ENCODE measurements at places on chromosomes 6 and 20.

- DNase-seq, result no peak
Observed at GRCh38 chr20:41293269-41294037, 24.1 kb downstream of the ZHX3 start.

GRCh38 chr20:62925076-62925419, 1.3 kb downstream of the DIDO1 start:
- DNase-seq, result no peak

DNA sequence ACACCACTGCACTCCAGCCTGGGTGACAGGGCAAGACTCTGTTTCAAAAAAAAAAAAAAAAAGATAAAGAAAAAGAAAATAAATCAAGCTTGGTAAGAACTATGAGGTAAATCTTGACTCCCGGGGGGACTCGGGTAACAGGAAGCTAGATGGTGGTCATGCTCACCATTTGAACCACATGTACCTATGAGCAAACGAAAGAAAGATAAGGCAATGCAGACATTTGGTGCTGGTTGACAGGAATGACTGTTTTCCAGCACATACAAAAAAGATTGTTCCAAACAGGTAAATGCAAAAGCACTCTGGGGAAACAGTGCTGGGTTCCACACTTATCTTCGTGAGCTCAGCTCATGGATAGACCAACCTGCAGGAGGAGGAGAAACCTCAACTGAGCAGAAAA, 22.8 kb upstream of the PTPN1 start:
- no peak for DNase-seq

DNA sequence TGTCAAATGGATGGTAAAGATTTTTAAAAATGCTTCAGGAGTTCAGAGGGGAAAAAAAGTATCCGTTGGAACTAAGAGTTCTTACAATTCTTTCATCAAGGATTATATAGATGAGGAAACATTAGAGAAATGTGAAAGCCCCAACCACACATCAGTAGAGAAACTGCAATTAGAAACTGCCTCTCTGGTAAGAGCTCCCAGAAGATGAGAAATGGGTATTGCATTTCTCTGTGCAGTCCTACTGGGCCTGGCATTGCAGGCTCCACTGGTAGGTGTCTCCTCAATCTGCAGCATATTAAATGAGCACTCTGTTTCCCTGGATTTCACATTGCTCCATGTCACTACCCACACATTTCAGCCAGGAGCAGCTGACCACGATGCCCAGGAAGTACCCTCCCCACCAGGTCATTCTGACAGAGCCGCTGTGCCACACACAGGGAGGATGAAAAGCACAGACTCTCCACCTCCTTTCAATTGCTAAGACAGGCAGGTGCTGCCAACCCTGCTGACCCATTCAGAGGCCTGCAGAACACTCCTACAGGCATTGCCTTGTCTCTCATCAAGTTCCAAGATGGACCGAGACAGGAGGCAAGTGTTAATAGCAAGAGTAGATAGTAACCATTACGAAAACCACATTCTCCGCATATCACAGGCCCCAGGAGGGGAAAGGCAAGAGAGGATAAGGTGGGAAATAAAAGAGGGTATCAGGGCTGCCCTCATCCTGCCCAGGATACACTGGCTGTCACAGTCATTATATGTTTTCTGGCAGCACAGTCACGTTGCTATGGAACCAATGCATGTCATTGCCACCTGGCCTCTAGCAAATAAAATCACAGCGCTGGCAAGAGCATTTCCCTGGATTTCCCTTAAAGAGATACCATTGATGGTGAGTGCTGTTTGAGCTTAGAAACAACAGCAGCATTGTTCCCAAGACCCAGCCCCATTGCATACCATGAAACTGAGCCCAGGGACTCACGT, 241.7 kb downstream of the ATXN1 start:
- no peak for DNase-seq

DNA sequence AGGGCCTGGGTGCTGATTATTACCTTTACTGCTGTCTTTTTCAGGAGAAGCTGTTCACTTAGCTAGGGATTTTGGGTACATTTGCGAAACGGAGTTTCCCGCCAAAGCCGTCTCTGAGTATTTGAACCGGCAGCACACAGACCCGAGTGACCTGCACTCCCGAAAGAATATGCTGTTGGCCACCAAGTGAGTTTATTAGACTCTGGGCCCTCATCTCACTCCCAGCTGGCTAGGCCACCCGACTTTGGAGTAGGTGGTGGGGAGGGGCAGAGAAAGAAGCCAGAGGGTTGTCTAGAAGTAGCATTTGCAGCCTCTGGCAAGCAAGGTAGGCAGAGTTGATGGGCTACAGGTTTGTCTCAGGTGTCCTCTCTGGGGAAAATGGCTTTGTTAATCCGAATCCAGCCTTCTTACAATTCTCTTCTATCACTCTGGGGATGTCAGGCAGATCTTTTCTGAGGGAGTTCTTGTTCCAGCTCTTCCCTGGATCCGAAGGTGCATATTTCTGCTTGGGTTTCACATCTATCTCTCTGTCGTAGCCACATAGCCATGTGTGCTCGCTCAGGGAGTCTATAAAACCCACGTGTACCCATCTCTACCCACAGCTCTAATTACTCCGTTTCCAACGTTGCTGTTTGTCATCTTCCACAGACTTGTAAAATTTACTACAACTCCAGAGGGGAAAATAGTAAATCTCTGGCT, 21.6 kb downstream of the TFAP2B start:
- no peak for DNase-seq

DNA sequence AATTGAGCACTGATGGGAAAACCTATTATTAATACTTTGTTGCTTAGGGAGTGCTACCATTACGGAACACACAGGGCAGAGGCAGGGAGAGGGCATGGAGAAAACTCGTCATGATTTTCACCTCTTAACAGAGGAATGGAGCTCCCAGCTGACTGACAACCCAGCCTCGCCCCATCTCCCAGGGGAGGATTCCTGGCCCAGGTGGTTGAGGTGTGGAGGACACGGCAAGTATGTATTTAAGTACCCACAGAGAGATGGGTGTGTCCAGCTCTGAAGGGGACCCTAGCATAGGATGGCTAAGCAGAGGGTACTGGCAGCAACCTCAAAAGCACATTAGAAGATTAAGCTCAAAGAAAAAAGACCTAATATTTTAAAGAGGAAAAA, 261.9 kb upstream of the MOCS1 start:
- DNase-seq, result no peak
